GM23248 (cell line): ENCODE measurements at places on chromosomes 3 and 15. TPM values are rescaled to one million over a fixed set of nuclear protein-coding genes. Genes with fewer than 3 reads are reported as not detected.
A peak's percentile ranks its signal among the peaks of the same experiment; 100 is the strongest.

The IFT122 gene
- 16.3 and 25.4 TPM in 2 replicates for total RNA-seq

The EAF2 gene
- total RNA-seq: 0.65 TPM in 1 of 2 replicates, not detected in the other

The CCDC191 gene
- total RNA-seq: 0.43 and 2.4 TPM in 2 replicates

The HIGD2B gene
- not detected in 2 replicates for total RNA-seq

The GOLGA6A gene
- not detected in 2 replicates for total RNA-seq

The SMAD6 gene
- total RNA-seq: 24.0 and 32.9 TPM in 2 replicates

The CA12 gene
- total RNA-seq: 41.1 and 41.8 TPM in 2 replicates

The TMEM212 gene
- total RNA-seq: not detected in 2 replicates

DNA sequence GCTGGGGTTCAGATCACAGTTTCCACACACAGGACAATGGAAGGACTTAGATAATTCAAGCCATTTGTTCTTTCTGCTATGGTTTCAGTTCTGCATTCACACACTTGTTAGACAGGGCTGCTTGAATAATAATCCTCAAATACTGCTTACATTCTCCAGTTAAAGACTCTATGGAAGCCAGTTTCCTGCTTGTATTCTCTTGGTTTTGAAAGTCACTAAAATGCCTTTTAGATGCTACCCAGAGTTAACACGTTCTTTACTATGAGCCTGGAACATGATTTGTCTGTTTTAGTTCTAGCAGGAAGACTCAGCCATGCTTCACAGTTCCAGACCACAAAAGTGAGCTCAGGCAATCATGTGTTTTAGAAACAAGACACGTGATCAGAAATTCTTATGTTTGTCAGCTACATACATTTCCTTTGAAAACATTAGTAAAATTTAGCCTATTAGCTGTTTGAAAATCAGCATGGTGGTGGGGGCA, 152.4 kb downstream of the LEKR1 start:
- no peaks in the 10 kb centered on the region for H3K36me3 ChIP-seq
- peak; percentile 35 for DNase-seq
- H3K4me3 ChIP-seq: no peak overlapping the region
- H3K4me1 ChIP-seq: no peaks in the 10 kb centered on the region

GRCh38 chr3:155435821-155436220, 142.3 kb upstream of the STRIT1 start:
- peaks cover 29% of the 10 kb centered on the region for H3K4me1 ChIP-seq
- H3K4me3 ChIP-seq: no peak overlapping the region
- peak; percentile 31 for DNase-seq
- no peaks in the 10 kb centered on the region for H3K27me3 ChIP-seq
- no peak overlapping the region for H3K27ac ChIP-seq

GRCh38 chr15:38682861-38683260, 118.2 kb upstream of the RASGRP1 start:
- peaks cover 5% of the 10 kb centered on the region; the same call in 1 of the 2 replicates for H3K4me1 ChIP-seq
- H3K27me3 ChIP-seq: no peaks in the 10 kb centered on the region
- H3K27ac ChIP-seq: no peak overlapping the region
- no peaks in the 10 kb centered on the region for H3K36me3 ChIP-seq

DNA sequence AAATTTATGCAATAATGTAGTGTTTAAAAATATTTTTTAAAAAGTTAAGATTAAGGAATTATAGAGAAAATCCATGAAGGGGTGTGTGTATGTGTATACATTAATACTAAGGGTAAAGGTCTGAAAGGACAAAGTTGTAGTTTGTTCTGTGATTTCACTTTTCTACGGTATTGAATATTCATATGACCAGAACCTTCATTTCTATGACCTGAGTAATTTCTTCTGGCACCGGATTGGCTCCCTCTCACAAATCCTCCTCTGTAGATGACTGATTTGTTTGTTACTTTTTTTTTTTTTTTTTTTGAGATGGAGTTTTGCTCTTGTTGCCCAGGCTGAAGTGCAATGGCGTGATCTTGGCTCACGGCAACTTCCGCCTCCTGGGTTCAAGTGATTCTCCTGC, 20.9 kb downstream of the GMPS start:
- peaks cover 22% of the 10 kb centered on the region for H3K36me3 ChIP-seq
- peaks cover 22% of the 10 kb centered on the region for H3K4me1 ChIP-seq
- no peak overlapping the region for H3K4me3 ChIP-seq
- DNase-seq: peak; percentile 69
- H3K27me3 ChIP-seq: no peaks in the 10 kb centered on the region
- peak overlapping the region; percentile 49 for H3K27ac ChIP-seq

GRCh38 chr3:140467104-140467577, 210.7 kb upstream of the TRIM42 start:
- H3K27me3 ChIP-seq: no peaks in the 10 kb centered on the region
- H3K27ac ChIP-seq: no peak overlapping the region
- no peak overlapping the region for H3K4me3 ChIP-seq
- no peaks in the 10 kb centered on the region for H3K4me1 ChIP-seq

GRCh38 chr15:94230883-94231722, at the start of gene MCTP2:
MCTP2 (plus strand) TSS chr15:94231561; CDS start chr15:94298266, 66,705 bp downstream.
- H3K36me3 ChIP-seq: no peaks in the 10 kb centered on the region
- H3K27ac ChIP-seq: peak within 1 kb of the TSS; percentile 33
- 0 out of 2 replicates have a peak, but pooled peaks cover 3% of the 10 kb centered on the region for H3K27me3 ChIP-seq
- H3K4me1 ChIP-seq: peaks cover under 1% of the 10 kb centered on the region; the same call in 1 of the 2 replicates
- DNase-seq: peak; percentile 78
- peak within 1 kb of the TSS; percentile 73 for H3K4me3 ChIP-seq

DNA sequence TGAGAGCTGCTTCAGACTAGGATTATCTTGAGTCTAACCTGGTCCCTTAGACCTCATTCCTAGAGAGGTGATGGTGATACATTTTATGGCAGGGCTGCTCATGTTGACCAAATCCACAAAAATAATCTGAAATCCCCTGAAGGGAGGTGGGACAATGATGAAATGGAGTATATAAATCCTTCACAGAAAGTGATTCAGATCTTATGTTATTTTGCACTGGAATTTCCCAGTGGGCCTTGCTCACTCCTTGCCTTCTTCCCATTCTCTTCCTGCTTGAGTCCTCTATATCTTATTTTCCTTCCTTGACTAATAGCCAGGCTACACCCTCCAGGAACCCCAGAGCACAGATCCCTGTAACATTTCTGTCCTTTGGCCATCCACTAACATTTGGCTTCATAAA, 10.4 kb upstream of the TMEM202 start:
- H3K36me3 ChIP-seq: no peaks in the 10 kb centered on the region
- H3K27ac ChIP-seq: no peak overlapping the region
- H3K4me1 ChIP-seq: no peaks in the 10 kb centered on the region
- no peak overlapping the region for H3K4me3 ChIP-seq

- no peaks in the 10 kb centered on the region for H3K27me3 ChIP-seq
- H3K27ac ChIP-seq: peak overlapping the region; percentile 65
- no peak for DNase-seq
- peaks cover 12% of the 10 kb centered on the region for H3K4me1 ChIP-seq
These were observed 1.0 kb upstream of the MELTF start for GRCh38 chr3:197030379-197031314.

GRCh38 chr3:150409125-150409511, 1.0 kb downstream of the TSC22D2 start:
- H3K27me3 ChIP-seq: no peaks in the 10 kb centered on the region
- peaks cover 25% of the 10 kb centered on the region for H3K36me3 ChIP-seq

GRCh38 chr3:116306149-116306548, 139.1 kb downstream of the LSAMP start:
- no peaks in the 10 kb centered on the region for H3K36me3 ChIP-seq
- no peak overlapping the region for H3K27ac ChIP-seq
- H3K4me1 ChIP-seq: peaks cover 10% of the 10 kb centered on the region
- no peak overlapping the region for H3K4me3 ChIP-seq
- H3K27me3 ChIP-seq: no peaks in the 10 kb centered on the region

DNA sequence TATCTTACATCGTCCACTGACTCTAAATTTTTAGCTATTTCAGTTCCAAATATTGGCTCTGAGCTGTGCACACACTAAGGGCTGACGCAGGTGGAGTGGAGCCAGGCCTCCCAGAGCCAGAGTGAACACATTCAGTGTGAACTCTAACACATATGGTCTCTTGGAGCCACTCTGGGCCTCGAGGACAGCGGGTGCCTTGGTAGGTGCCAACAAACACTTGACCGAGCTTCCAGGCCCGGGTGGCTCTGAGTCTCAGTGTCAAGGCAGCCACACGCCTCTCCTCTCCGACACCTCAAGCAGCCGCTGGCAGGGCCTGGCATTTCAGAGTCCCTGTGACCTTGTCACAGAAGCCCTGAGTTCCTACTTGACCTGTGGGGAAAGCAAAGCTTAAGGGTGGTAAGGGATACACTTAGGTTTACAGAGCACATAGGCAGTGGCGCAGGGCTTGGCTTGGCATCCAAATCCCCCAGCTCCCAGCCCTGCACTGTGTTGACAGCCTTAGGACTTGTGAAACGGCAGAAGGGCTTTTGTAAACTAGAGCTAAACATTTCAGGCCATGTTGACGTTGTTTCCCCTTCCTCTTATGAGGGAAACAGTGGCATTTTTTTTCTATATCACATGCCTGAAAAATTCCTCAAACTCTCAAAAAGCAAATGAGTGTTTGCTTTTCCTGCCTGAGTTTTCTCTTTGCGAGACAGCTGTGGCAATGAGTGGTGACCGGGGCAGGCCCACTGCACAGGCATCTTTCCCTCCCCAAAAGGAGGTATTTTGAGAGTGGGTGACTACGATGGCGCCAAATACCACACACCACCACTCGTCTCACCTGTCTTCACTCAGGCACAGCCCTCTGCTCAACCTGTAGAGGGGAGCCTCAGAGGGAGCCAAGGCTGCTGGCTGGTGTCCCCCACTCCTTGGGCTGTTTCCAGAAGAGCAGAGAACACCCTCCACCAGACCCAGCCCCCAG, 60.8 kb downstream of the DAPK2 start:
- 0 out of 2 replicates have a peak overlapping the region, but pooled peaks have one; percentile 27 for H3K27ac ChIP-seq
- H3K4me1 ChIP-seq: peaks cover 17% of the 10 kb centered on the region
- DNase-seq: peak; percentile 41
- H3K36me3 ChIP-seq: no peaks in the 10 kb centered on the region

DNA sequence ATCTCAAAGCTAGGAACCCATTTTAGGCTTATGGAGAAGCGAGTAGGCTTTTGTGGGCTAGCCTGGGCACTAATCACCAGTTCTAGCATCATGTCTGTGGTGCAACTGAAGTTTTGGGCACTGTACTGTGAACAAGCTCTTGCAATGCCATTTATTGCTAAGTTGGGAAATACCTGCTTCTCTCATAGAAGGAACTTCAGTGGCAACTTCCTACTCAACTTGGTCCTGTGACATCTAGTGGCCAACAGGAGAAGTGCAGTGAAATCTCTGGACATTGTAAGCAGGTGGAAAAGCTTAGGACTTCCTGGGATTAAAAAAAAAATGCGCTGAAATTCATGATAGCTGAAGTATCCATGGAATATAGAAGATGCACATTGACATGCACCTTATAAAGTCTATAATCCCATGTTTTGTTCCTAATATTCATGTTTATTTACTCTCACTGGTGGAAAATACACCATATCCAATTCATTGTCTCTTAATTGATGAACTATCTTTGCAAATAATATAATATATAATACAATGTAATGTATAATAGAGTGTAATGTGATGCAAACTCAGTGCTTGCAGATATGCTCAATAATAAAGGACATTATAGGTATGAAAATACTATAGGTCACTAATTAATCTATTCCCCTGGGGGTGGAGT, 6.5 kb upstream of the ALDH1A3 start:
- H3K27me3 ChIP-seq: no peaks in the 10 kb centered on the region
- no peaks in the 10 kb centered on the region for H3K36me3 ChIP-seq
- no peaks in the 10 kb centered on the region for H3K4me1 ChIP-seq
- DNase-seq: peak; percentile 90
- H3K4me3 ChIP-seq: no peak overlapping the region
- no peak overlapping the region for H3K27ac ChIP-seq

DNA sequence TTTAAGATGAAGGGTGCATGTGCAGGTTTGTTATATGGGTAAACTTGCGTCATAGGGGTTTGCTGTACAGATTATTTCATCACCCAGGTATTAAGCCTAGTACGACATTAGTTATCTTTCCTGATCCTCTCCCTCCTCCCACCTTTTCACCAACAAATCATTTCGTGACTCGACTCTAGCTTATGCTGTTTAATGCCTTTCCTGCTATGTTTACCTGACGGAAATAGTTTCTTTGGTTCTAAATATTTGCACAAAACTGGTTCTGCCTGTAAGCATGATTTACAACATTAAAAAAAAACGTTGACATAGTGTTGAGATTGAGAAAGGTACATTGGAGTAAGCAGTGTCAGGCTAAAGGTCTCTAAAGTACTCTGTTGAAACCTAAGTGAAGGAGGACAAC, 2.4 kb downstream of the GNL3 start:
- peaks cover 35% of the 10 kb centered on the region for H3K4me1 ChIP-seq
- H3K27ac ChIP-seq: peak overlapping the region; percentile 90; the same call in 1 of the 2 replicates
- H3K27me3 ChIP-seq: no peaks in the 10 kb centered on the region
- no peak for DNase-seq
- peaks cover 65% of the 10 kb centered on the region for H3K36me3 ChIP-seq

DNA sequence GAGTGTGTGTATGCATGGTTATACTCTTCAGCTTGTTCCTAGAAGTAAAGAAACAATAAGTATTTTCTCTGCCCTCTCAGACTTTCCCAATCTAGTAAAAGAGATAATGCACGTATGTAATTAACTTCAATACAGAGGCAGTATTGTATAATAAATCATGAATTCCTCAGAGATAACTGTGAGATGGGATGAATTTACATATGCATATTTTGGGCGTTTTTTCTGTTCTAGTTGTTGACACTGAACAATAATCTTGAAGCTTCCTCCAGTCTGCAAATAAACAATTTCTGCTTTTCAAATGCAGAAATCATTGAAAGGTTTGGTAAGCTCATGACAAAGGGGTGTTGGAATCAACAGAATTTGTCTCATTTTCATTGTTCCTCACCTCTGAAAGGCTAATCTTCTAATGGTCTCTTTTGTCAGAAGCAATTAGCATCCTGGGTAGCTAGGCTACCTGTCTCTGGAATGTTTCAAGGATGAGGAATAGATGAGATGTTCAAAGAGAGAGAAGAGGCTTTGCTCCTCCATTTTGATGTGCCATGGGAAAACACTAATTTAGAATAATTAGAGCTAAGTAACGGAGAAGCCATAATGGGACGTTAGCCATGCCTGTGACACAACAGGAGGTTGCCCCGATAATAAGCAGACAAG, 43.3 kb upstream of the SIAH2 start:
- H3K27ac ChIP-seq: no peak overlapping the region
- no peaks in the 10 kb centered on the region for H3K4me1 ChIP-seq
- peaks cover 19% of the 10 kb centered on the region for H3K27me3 ChIP-seq
- DNase-seq: no peak

DNA sequence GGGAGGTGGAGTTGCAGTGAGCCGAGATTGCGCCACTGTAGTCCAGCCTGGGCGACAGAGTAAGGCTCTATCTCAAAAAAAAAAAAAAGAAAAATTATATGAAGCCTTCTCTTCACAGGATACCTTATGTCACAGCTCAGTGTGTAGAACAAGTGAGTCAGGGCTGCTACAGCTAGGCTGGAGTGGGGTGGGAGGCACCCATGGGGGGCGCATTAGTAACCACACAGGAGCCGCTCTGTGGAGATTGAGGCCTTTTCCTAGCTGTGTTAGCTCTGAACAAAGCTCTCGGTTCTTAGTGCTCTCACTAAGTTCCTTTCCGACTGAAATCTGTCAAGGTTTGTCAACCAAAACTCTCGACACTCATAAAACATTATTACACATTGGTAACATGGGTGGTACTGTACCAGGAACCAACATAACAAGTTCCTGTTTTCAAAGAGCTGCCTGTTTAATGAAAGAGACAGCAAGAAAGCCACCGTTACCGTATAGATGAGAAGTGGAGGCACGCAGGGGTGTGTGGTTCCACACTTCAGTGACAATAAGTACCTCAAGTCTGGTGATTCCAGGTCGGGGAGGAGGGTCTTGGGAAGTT, 4.5 kb downstream of the LRRC31 start:
- no peak overlapping the region for H3K27ac ChIP-seq
- H3K36me3 ChIP-seq: no peaks in the 10 kb centered on the region
- no peaks in the 10 kb centered on the region for H3K4me1 ChIP-seq
- DNase-seq: no peak

GRCh38 chr3:36804295-36805055, 40.1 kb upstream of the DCLK3 start:
- no peaks in the 10 kb centered on the region for H3K36me3 ChIP-seq
- no peak overlapping the region for H3K27ac ChIP-seq
- no peak overlapping the region for H3K4me3 ChIP-seq
- no peaks in the 10 kb centered on the region for H3K27me3 ChIP-seq
- DNase-seq: no peak
